Epithelial cell of prostate (primary cell): ENCODE measurements at places on chromosomes 3 and 15.

- no peak for DNase-seq
These were observed 39.8 kb downstream of the MUC20 start for GRCh38 chr3:195760345-195761122.

DNA sequence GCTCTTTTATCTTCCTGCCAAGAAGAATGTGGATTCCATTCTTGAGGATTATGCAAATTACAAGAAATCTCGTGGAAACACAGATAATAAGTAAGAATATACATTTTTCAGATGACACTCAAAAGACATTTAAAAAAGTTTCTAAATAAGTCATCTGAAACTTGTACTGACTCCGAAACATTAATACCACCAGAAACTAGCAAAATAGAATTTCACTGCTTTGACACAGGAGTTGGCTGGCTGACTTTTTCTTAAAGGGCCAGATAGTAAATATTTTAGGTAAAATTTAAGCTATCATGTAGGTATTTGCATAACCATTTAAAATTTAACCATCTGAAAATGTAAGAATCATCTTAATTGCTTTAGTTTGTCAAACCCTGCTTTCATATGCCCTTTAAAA, 20.8 kb downstream of the MORF4L1 start:
- no peak for DNase-seq

DNA sequence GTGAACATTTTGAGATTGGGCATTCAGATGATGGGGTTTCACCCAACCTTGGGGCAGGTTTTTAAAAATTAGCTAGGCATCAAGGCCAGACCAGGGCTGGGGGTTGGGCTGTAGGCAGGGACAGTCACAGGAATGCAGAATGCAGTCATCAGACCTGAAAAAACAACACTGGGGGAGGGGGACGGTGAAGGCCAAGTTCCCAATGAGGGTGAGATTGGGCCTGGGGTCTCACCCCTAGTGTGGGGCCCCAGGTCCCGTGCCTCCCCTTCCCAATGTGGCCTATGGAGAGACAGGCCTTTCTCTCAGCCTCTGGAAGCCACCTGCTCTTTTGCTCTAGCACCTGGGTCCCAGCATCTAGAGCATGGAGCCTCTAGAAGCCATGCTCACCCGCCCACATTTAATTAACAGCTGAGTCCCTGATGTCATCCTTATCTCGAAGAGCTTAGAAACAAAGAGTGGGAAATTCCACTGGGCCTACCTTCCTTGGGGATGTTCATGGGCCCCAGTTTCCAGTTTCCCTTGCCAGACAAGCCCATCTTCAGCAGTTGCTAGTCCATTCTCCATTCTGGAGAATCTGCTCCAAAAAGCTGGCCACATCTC, 6.1 kb downstream of the RHO start:
- no peak for DNase-seq

DNA sequence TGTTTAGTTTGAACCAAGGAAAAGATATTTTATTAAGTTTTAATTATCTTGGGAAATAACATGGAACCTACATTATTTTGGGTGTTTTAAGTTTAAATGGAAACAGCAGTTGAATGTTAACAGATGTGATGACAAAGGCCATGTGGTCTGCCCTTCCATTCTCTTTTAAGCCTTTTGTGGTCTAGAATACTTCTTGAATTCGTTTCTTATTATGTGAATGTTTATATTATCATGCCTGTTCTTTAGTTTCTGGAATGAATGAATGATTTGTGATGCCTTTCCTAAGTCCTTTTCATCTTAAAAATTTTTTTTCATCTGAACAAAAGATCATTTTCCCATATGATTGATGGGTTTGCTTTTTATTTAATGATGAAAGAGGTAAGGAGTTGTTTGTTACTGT, 44.6 kb downstream of the SNRK start:
- DNase-seq = no peak

- no peak for DNase-seq
These were observed 1.8 kb upstream of the IQGAP1 start for GRCh38 chr15:90386221-90386620.

GRCh38 chr3:186209810-186210752, 101.2 kb upstream of the ETV5 start:
- no peak for DNase-seq

DNA sequence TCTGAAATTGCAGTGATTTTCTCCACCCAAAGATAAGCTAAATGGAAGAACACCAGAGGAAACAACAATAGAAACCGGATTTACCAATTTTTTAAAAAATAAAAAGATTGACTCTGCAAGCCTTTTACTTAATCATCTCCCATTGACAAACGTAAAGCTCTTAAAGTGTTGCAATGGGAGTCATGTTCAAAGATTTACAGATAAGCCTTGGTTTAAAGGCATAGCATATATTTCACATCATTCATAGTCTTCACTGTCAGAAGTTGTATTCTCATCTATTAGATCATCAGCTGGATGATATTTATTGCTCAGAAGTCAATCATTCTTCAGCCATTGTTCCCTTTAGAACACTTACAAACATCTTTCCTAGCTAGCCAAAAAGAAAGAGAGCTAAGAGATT, 397.6 kb downstream of the GBE1 start:
- DNase-seq = no peak

DNA sequence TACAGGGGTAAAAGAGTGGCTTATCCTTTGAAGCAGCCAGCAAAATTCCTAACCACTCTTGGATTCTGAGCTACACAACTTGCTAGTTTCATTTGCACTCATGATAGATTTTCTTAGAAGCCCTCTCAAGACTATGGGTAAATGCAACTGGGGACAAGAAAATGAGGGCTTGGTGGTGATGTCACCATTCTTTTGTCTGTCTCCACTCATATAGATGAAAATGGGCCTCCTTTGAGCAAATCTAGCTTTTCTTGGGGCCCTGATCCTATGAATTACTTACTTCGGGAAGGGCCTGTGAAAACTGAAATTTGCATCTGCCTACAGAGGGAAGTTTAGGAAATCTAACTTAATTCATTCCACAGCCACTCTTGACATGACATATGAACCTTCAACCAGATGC, 486.3 kb downstream of the MAGI1 start:
- DNase-seq = no peak

DNA sequence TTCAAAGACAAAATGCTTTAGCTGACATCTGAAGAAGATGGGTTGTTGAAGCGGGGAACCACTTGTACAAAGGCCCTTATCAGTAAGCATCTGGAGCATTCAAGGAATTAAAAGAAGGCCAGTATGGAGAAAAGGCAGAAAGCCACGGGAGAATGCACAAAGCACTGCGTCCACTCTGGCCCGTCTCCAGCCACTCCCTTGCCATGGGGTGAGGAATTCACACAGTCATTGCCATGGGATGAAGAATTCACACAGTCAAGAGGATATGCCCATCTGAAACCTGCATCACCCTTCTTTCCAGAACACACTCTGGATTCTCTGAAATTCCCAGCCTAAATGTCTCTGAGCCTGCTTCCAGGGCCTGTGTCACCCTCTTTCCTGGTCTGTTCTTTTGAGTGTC, 26.7 kb upstream of the STAG1 start:
- DNase-seq = no peak

GRCh38 chr3:14227856-14228255, 49.2 kb downstream of the LSM3 start:
- peak; percentile 56 for DNase-seq

DNA sequence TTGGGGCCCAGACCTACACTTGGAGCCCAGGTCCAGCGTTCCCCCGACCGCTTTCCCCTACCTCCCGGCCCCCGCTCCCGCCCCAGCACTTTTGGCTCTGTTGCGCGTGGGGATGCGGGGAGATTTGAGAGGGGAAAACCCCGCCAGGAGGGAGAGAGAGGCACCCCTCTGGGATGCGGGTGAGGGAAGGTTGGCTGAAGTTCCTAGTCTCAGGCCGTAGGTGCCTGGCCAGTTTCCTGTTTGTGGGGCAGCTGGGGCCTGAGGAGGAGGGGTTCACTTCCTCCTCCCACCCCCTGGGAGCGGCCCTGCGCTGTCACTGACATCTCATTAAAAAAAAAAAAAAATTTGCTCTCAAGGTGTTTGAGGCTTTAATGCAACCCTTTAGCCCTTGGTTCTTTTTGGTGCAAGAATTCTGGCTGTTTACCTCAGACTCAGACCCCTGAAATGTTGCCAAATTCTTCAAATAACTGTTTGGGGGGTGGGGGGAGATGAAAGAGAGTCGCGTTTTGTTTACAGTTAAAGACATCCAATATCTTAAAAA, 2.6 kb downstream of the FAM43A start:
- no peak for DNase-seq

GRCh38 chr3:174132421-174133042, 726.6 kb upstream of the NAALADL2 start:
- DNase-seq = no peak

DNA sequence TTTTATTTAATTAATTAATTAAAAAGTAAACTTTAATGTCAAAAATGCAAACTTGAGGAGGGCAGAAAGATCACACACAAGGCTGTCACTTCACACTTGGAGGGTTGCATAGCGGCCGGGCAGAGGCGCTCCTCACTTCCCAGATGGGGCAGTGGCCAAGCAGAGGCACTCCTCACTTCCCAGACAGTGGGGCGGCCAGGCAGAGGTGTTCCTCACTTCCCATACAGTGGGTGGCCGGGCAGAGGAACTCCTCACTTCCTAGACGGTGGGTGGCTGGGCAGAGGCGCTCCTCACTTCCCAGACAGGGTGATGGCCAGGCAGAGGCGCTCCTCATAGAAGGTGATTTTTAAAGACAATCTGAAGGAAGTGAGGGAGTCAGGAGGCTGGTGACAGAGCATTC, 277.5 kb downstream of the PDCD6IP start:
- no peak for DNase-seq

DNA sequence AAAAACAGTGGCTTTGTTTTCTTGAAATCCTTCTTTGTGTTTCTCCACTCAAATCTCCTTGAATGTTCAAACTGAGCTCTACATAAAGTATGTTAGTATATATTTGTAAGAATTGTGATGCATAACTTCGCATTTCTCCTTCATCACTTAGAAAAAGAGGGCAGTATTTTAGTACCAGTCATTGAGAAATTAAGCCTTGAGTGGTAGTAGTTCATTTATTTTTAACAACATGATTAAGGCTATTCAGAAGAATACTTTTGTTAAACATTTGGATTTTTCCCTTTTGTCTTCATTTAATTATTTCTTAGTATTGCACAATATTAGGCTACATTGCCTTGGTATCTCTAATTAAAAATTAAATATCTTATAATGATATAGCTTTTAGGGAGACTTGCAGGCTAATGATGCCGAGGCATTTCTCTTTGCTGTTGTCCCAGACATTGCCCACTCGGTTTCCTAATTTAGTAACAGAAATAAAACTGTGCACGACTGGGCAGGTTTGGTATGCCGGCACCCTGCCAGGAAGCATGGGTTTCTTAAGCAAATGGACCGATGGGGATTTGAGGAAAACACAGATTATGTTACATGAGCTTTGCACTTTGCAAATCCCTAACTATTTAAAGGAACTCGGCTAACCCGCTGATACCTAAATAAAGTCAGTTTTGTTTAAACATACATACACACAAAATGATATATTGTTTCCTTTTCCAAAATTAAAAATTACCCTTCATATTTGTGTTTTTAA, 54.7 kb downstream of the LRRC28 start:
- DNase-seq = no peak

GRCh38 chr3:48215466-48215865, 7.8 kb upstream of the CAMP start:
- DNase-seq = no peak

GRCh38 chr3:158026236-158026635, 80.0 kb downstream of the SHOX2 start:
- DNase-seq = no peak

GRCh38 chr3:143067201-143067600, 52.4 kb upstream of the CHST2 start:
- DNase-seq = no peak

DNA sequence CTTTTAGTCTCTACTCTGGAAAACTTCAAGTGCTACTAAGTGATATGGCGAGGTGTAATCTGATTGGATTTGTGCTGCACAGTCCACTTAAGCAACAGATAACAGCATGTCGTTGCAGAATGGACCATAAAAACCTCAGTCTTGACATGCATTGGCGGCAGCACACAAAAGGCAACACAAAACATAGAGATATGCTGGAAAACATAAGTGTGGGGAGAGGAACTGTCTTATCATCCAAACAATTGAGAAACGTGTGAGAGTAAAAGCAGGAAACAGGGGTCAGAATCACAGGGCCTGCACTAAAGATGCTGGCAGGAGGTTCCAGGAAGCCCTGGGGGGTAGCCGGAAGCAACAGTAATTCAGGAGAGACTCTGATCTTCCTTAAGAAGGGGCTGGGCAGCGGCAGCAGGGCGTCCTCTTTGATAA, 82.1 kb downstream of the CGNL1 start:
- no peak for DNase-seq

GRCh38 chr15:79004336-79004735, 59.5 kb upstream of the CTSH start:
- no peak for DNase-seq

DNA sequence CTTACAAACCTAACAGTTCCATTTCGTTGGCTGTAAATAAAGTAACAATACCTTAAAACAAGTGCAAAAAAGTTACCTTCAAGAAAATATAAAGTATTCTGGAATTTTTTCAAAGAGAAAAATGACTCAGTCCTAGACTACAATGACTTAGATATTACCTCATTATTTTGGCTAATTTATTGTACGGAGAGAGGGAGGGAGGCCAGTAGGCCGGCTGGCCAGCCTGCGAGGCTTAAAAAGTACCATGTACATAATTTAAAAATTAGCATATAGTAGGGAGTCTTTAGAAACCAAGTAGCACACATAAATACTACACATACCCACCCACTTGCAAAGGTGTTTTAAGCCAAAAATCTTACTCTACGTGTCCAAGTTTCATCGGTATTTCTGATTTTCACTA, 41.9 kb upstream of the MAP4 start:
- no peak for DNase-seq

DNA sequence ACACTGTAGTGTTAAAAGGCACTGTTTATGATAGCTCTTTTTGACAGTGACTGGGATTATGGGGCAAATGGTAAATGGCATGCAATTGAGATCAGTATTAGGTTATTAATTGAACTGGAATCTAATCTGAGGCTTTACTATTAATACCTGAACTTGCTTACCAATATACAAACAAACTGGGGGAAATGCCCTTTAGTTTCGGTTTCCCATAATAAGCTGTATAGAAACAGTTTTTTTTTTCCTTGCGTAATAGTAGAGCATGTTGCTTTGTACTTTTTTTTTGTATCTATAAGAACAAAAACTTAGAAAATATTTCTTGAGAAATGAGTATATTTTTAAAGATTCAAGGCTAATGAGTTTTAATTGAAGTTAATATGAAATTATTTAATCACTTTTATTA, 95.0 kb downstream of the FNDC3B start:
- DNase-seq = no peak
